Stimulated activated CD8-positive, alpha-beta memory T cell treated with anti-CD3 and anti-CD28 coated beads, Interleukin-2, amount 100 ng/mL, for 1 hour (primary cell): ENCODE measurements at places on chromosomes 7 and 10.
A peak's percentile ranks its signal among the peaks of the same experiment; 100 is the strongest.

DNA sequence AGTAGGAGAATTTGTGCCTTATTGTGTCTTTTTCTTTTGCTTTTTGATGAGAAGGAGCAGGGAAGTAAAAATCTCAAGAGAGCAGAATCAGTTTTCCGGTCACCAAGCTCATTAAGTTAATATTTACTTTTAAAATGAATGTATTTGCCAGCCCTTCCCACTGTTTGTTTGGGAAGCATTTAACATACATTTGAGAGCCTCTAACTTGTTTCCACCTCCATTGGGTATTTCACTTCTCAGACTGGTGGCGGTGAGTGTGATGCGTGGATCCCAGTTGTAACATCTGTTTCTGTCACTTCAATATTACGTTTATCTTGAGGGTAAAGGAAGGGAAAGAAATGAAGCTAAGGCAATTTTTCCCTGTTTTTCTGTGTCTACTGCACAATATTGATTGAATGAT is 22.8 kb downstream of the CDK14 start:
- no peak for DNase-seq

- DNase-seq: no peak
Observed at GRCh38 chr7:36979810-36980248, 255.5 kb upstream of the AOAH start.

- DNase-seq: no peak
Observed at GRCh38 chr10:77919713-77920108, 6.8 kb downstream of the DLG5 start.

GRCh38 chr7:103065667-103066066 is 8.9 kb downstream of the FBXL13 start:
- DNase-seq: peak; percentile 13

- no peak for DNase-seq
Observed at GRCh38 chr7:143892527-143893300, 9.3 kb downstream of the TCAF1 start.

GRCh38 chr7:87935384-87935706 is 1.3 kb downstream of the ADAM22 start:
- no peak for DNase-seq

GRCh38 chr7:130881091-130881798 is 147.2 kb upstream of the KLF14 start:
- no peak for DNase-seq

GRCh38 chr10:51857305-51857704 is 157.9 kb upstream of the CSTF2T start:
- DNase-seq: no peak

DNA sequence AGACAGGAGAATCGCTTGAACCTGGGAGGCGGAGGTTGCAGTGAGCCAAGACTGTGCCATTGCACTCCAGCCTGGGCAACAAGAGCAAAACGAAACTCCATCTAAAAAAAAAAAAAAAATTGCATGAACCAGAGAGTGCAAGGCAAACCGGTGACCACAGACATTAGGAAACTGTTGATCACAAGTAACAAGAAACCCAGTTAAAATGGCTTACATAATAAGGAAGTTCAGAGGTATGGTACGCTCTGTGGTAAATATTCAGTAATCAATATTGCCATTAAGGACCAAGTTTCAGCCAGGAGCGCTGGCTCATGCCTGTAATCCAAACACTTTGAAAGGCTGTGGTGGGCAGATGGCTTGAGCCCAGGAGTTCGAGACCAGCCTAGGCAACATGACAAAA is 9.2 kb upstream of the NT5C2 start:
- no peak for DNase-seq

DNA sequence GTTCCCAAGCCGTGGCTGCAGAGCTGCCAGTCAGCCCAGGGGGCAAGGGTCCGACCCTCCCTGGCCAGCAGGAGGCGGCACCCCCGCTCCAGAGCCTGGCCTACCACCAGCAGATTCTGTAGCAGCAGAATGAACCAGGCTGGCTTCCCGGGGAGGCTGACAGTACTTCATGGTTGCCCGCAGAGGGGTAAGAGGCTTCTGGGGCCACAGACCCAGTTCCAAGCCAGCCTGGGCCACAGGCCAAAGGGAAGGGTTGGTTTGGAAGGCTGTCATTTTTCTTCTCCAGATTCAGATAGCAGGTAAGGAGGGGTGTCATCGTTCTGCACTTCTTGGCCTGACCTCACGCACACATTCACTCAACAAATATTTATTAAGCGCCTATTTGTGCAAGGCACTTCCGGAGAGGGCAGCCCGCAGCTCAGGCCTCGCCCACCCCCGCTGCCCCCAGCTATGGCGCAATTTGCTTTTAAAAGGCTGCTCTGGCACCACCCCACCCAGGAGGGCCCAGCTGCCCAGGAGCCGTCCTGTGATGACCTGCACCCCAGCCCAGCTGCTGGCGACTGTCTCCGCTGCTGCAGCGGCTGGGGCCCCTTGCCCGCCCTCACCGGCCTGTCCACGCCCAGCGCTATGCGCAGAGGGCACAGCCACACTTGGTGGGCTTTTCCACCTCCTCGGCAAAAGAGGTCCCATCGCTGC is 168.5 kb downstream of the LCOR start:
- DNase-seq: no peak

- DNase-seq: no peak
Observed at GRCh38 chr10:99370993-99371392, 41.8 kb downstream of the CNNM1 start.
